ELF-1 (cell line): ENCODE measurements at places on chromosomes 12 and 14.

- DNase-seq, result peak; percentile 32
Measured at GRCh38 chr14:101077481-101078074, 174.1 kb upstream of the RTL1 start.

DNA sequence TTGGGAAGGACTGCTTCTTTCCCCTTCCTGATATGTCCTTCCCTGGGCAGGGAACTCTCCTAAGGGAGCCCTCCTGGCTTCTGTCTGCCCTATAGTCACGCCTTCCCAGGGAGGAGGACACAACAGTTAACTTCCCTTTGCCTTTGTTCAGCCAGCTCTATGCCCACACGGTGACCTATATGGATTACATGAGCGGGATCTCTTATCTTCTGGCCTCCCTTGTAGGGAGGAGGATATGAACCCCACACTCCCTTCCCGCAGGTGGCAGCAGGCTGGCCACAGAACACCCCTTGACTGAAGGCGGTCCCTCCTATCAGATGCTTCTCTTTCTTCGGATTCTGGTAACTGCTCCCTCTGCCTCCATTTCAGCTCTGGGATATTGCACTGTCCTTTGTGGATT, 135.6 kb upstream of the MAX start:
- DNase-seq, result no peak

DNA sequence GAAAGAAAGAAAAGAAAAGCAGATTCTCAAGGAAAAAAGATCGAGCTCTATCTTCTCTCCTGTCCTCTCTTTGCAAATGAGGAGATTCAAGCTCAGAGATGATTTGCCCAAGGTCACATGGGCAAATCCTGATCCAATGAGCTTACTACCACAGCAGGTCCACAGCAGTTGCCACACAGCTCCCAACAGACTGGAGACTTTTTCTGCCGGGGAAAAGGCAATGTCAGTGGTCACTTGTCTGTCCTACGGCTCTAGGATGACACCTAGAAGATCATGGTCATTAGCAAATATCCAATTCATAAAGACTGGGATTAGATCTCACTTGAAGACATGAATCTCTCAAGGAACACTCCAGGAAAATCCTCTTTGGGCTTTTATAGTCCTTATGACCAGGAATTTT, 58.8 kb downstream of the TTC7B start:
- no peak for DNase-seq

GRCh38 chr12:95620171-95620570, 68.9 kb upstream of the USP44 start:
- DNase-seq, result no peak

DNA sequence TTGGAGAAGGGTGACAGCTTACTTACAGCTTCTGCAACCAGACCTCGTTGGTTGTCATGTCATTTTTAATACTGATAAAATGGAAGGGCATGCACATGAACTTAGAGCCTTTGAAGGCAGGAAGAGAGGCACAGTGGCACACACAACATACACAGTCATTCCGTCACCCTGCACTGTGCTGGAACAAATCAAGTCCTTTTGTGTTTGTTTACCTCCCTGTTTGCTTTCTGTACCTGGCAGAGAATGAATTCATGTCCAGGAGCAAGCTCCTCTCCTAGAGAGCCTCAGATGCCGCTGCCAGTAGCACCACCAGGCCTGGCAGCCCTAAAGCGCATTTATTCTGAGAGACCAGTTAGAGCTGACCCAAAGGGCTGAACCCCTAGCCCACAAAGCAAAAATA, 460.3 kb downstream of the EGLN3 start:
- DNase-seq, result no peak

DNA sequence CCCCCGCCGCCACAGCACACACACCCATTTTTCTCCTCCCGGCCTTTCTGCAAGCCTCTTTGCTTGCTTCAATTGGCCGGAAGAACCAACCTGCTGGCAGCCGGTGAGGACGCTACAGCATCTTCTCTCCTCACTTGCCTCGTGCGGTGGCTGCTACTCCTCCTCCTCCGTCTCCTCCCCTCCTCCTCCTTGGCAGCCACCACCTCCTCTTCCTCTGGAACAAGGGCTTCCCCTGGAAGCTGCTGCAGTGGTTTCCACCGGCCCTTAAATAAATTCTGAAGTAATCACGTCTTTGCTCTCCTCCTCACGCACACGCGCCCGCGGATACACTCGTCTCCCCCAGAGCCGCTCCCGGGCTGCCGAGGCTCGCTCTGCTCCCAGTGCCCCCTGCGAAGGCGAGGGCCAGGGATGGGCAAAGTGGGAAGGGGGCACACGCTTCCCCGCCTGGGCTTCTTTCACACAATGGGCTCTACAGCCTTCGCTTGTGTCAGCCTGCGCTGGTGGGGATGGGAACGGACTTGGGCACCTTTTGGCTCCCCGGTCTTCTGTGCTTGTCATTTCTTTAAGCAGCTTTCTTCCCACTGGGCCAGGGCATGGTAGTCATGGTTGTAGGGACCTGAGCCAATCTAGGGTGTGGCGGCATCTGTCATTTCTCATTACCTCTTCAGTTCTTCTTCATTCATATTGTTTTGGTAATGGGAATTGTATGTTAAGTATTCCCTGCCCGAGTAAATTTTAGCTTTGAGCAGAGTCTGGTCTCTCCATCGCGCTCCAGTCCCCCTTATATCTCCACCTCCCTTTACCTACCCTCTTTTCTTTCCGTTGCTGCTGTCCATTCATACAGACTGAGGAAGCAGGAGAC, at the start of gene PPFIA2:
Gene PPFIA2 (minus strand): TSS at position 161 of the 862 bp plus-strand sequence.
- peak; percentile 37 for DNase-seq

DNA sequence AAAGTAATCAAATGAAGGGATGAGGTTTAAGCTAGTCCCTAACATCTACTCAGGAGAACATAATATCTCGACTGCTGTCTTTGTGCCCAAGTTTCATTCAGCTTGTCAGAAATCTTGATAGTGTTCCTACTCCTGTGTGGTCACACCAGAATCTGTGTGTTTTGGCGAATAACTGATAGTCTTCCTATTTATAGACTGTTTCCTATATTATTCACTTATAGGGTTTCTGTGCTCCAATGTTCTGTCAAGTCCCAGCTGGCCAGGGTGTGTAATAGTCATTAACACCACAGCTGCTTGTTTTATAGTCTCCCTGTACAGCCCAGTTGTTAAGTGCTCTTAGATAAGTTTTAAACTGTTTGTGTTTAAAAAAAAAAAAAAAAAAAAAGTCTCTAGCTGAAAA, 45.9 kb downstream of the GPR135 start:
- no peak for DNase-seq
